ENCODE measurements at places on chromosomes 4 and X. TPM values are rescaled to one million over a fixed set of nuclear protein-coding genes. Genes with fewer than 3 reads are reported as not detected.

GRCh38 chrX:141405853-141406492, 163.7 kb upstream of the SPANXC start:
- no peaks in the 10 kb centered on the region for H3K36me3 ChIP-seq
- peak; percentile 83 for DNase-seq
- H3K27ac ChIP-seq, result no peak overlapping the region
- H3K4me1 ChIP-seq, result peaks cover 2% of the 10 kb centered on the region
- H3K27me3 ChIP-seq, result no peaks in the 10 kb centered on the region
- H3K4me3 ChIP-seq, result no peak overlapping the region

DNA sequence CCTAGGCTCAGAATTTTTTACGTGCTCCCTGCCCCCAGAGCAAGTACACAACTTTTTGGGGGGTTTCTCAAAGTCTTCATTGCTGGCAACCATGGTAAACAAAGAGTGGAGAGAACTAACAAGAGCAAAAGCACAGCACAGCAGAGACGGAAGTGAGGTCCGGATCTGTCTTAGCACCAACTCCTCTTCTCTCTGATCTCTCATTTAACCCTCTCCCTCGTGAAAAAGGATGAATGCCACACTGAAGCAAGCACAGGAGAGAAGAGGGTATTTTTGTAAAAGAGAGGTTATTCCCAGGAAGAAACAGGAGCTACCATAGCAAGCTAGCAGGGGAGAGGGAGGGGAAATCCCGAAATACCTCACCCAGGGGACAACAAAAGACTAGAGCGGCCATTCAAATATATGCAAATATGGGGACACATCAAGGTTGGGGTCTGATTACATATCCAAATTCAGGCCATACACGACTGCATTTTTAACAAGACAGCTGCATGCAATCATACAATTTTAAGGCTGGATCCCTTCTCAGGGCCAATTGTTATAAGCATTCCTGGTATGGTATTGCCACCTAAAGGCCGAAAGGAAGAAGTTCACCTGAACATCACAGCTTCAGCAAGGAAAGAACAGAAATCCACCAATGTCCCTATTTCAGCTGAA, 46.6 kb downstream of the CD40LG start:
- no peaks in the 10 kb centered on the region for H3K36me3 ChIP-seq
- DNase-seq, result peak; percentile 58
- H3K27ac ChIP-seq, result no peak overlapping the region
- H3K27me3 ChIP-seq, result no peaks in the 10 kb centered on the region

DNA sequence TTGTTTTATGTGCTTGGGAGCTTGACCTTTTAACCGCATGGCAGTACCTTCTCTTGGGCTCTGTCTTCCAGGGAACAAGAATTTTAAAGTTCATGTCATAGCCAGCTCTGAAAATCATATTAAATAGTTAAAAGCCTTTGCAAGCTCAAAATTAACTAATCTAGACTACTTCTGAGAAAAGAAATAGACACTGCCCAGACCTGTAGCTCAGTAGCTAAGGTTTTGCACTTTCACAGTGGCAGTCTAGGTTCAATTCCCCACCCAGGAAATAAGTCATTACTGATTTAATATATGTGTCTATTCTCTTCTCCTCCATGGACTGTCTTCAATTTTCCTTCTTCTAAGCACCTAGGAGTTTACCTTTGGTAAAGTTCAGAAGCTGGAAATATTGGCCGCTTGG, 27.4 kb downstream of the HSD17B11 start:
- H3K27ac ChIP-seq, result no peak overlapping the region
- H3K27me3 ChIP-seq, result no peaks in the 10 kb centered on the region
- no peak for DNase-seq

TEX13B gene
- not detected for total RNA-seq

- DNase-seq, result no peak
- peaks cover 4% of the 10 kb centered on the region for H3K4me1 ChIP-seq
- no peak overlapping the region for H3K27ac ChIP-seq
- H3K36me3 ChIP-seq, result no peaks in the 10 kb centered on the region
- no peaks in the 10 kb centered on the region for H3K27me3 ChIP-seq
These were observed 5.2 kb upstream of the IRF2 start for GRCh38 chr4:184479516-184479950.

CT45A9 gene
- not detected for total RNA-seq

GRCh38 chrX:41538707-41539106, 91.6 kb downstream of the NYX start:
- no peak overlapping the region for H3K27ac ChIP-seq
- H3K36me3 ChIP-seq, result peaks cover 1% of the 10 kb centered on the region
- peaks cover 6% of the 10 kb centered on the region for H3K4me1 ChIP-seq
- H3K27me3 ChIP-seq, result peaks cover 2% of the 10 kb centered on the region

- H3K27ac ChIP-seq, result no peak overlapping the region
- no peak for DNase-seq
- H3K4me3 ChIP-seq, result no peak overlapping the region
- no peaks in the 10 kb centered on the region for H3K36me3 ChIP-seq
- no peaks in the 10 kb centered on the region for H3K27me3 ChIP-seq
These were observed 87.8 kb downstream of the WWC2 start for GRCh38 chr4:183186813-183187212.

DNA sequence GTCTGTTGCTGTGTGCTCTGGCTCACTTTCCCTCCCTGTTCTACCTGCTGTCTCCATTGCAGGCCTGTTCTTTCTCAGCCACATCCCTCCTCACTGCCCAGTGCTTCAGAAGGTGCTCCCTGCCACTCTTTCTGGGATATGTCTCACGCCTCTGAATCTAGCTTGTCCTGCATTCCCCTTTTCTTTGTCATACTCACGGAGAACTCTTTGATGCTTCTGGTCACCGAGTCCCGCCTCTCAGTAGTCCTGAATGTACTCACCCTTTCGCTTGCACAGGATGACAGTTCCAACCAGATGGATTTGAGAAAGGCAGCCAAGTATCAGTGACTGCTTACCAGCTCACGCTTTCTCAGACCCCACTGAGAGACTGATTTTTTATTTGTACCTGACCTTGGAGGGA, 65.2 kb upstream of the TLR2 start:
- H3K4me1 ChIP-seq, result peaks cover 2% of the 10 kb centered on the region
- H3K36me3 ChIP-seq, result peaks cover 15% of the 10 kb centered on the region

DNA sequence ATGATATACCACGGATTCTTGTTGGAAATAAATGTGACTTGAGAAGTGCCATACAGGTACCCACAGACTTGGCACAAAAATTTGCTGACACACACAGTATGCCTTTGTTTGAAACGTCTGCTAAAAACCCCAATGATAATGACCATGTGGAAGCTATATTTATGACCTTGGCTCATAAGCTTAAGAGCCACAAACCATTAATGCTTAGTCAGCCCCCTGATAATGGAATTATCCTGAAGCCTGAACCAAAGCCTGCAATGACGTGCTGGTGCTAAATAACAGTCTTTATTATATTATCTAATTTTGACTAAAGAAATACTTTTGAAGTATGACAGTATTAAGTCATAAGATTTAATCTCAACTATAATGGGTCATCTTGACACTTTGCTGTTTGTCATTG, 18.9 kb downstream of the RAB33B start:
- no peaks in the 10 kb centered on the region for H3K4me1 ChIP-seq
- H3K4me3 ChIP-seq, result no peak overlapping the region
- no peak overlapping the region for H3K27ac ChIP-seq
- DNase-seq, result no peak
- H3K36me3 ChIP-seq, result peaks cover 3% of the 10 kb centered on the region

DNA sequence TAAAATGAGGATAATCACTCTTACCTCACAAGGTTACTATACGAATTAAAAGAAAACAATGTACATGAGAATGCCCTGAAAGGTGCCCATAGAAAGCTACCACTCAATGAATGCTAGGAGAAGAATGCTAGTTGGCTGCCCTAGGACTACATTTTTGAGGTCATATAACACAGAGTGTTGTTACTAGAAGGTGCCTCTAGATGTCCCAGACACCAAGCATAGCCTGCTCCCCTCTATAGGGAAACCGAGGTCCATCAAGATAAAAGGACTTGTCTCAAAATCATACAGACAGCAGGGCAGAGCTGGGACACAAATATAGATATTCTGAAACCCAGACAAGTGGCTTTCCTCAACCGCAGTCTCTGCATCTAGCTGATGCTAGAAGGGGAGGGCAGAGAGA, 147.0 kb upstream of the ARHGEF9 start:
- H3K4me3 ChIP-seq, result no peak overlapping the region
- no peak for DNase-seq
- H3K27ac ChIP-seq, result no peak overlapping the region
- no peaks in the 10 kb centered on the region for H3K27me3 ChIP-seq
- no peaks in the 10 kb centered on the region for H3K4me1 ChIP-seq

DNA sequence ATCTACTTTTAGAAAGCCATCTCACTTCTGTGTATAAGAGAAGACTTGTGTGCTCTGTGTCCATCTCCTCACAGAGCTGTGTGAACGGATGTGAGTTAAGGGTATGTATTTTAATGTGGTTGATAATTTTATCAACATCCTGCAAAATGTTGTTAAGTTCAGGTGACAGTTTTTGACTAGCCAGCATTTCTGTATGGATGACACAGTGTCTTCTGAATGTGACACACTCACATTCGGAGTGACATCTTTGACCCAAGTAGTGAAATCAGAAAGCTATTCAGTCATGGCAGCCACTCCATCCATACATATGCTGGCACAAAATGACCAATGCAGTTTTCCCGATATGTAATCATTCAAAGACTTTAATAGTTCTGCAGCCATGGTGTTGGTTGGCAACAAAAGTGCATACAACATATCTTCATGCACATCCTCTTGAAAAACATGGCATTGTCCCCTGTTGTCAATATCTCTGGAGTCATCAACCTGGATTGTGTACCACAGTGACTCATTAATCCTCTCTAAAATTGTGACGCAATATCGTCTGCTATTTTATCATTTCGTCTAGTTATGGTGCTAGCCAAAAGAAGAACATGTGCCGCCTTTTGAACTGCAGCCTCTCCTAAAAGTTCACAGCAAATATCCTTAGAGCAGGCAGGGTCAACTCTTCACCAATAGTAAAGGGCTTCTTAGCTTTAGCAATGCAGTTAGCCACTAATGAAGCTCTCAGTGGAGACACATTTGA, 6.8 kb upstream of the FGF2 start:
- peaks cover 4% of the 10 kb centered on the region for H3K4me1 ChIP-seq
- no peaks in the 10 kb centered on the region for H3K27me3 ChIP-seq
- H3K4me3 ChIP-seq, result no peak overlapping the region
- no peak overlapping the region for H3K27ac ChIP-seq
- peak; percentile 45 for DNase-seq

- H3K36me3 ChIP-seq, result no peaks in the 10 kb centered on the region
- peaks cover 3% of the 10 kb centered on the region for H3K4me1 ChIP-seq
- peak overlapping the region; percentile 69 for H3K27ac ChIP-seq
These were observed 1.4 kb downstream of the WDFY3 start for GRCh38 chr4:84964995-84965552.

TLR3 gene
- total RNA-seq, result 0.28 TPM

GRCh38 chr4:16031546-16032395, 52.1 kb downstream of the PROM1 start:
- no peaks in the 10 kb centered on the region for H3K36me3 ChIP-seq
- H3K27me3 ChIP-seq, result no peaks in the 10 kb centered on the region
- no peak for DNase-seq
- no peak overlapping the region for H3K27ac ChIP-seq
- H3K4me3 ChIP-seq, result no peak overlapping the region

DNA sequence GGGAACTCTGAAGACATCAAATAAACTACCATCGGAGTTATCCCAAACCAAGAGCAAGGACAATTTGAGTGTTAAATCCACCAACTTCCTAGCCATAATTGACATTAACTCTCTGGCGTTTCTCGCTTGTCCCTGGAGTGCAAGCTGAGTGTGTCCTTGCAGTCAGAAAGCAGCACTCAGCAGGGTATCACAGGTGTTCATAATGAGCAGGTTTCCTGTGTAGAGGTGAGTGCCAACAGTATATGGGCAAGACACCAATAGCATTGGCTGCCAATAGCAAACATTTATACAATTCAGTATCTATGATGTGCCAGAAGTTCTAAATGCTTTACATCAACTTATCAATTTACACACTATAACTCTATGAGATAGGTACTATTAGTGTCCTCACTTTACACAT, 11.2 kb downstream of the BLTP1 start:
- H3K27me3 ChIP-seq, result no peaks in the 10 kb centered on the region
- H3K4me1 ChIP-seq, result peaks cover 2% of the 10 kb centered on the region
- no peaks in the 10 kb centered on the region for H3K36me3 ChIP-seq
- no peak for DNase-seq
- H3K27ac ChIP-seq, result no peak overlapping the region
- no peak overlapping the region for H3K4me3 ChIP-seq

DNA sequence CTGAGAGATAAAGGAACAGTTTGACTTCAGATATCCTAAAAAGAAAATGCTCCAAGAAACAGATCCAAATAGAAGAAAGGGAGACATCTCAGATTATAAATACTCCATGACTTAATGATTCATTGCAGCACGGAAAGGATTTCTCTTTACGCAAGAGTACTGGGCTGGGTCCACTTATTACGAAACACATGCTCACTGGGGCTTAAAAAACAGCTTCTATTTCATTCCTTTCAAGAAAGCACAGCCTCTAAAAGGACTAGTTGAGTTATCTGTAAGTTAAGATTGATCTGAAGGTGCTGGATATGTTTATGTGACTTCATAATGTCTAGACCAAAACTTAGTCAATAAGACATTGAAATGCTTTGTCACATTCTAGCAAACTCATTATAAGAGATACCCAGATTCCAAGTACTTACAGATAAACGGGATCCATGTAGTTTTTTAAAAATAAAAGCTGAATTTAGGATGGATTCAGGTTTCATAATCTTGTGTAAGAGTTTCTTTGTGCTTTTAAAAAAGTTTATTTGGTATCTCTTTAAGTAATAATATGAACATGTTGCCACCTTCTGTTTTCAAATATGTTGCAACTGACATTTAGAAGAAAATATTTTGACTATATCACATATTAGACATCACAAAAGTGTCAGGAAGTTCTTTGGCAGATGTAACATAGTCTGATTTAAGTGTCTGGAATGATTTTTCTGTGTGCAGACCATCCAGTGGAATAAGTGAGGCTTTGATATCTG, 109.5 kb upstream of the MYOZ2 start:
- peak; percentile 93 for DNase-seq
- H3K27ac ChIP-seq, result peak overlapping the region; percentile 89
- H3K4me1 ChIP-seq, result peaks cover 11% of the 10 kb centered on the region
- peaks cover 6% of the 10 kb centered on the region for H3K36me3 ChIP-seq
- no peak overlapping the region for H3K4me3 ChIP-seq
- H3K27me3 ChIP-seq, result no peaks in the 10 kb centered on the region

GRCh38 chr4:168852933-168853713, 156.9 kb downstream of the CBR4 start:
- peaks cover 23% of the 10 kb centered on the region for H3K4me1 ChIP-seq
- peak overlapping the region; percentile 15 for H3K27ac ChIP-seq
- no peak overlapping the region for H3K4me3 ChIP-seq
- H3K36me3 ChIP-seq, result peaks cover 26% of the 10 kb centered on the region
- DNase-seq, result no peak

SPATA18 gene
- 4.7 TPM for total RNA-seq

DNA sequence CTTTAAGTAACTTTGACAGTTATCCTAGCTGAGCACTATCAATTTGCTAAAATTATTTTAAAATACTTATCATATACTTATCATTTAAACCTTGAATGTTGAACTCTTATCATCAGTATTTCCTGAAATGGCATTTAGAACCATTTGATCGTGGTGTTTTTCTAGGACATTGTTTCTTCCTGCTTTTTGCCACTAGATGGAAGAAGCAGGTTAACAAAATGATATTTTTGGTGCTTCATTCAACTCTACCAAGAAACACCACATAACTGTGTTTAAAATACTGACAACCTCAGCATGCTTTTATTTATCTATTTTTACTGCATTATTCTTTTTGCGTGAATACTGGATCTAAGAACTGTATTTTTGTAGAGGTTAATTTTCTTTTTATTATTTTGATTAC, 44.6 kb downstream of the C4orf33 start:
- 0 out of 2 replicates have a peak, but pooled peaks cover 1% of the 10 kb centered on the region for H3K27me3 ChIP-seq
- no peak overlapping the region for H3K4me3 ChIP-seq
- H3K27ac ChIP-seq, result no peak overlapping the region
- H3K36me3 ChIP-seq, result no peaks in the 10 kb centered on the region

GRCh38 chrX:18946157-18946556, 37.8 kb downstream of the PHKA2 start:
- no peaks in the 10 kb centered on the region for H3K27me3 ChIP-seq
- peak; percentile 6 for DNase-seq
- H3K36me3 ChIP-seq, result peaks cover 2% of the 10 kb centered on the region
- no peak overlapping the region for H3K4me3 ChIP-seq
